C1 segment of cervical spinal cord (tissue), 14 donors: ENCODE measurements at places on chromosomes 6 and 20.

DNA sequence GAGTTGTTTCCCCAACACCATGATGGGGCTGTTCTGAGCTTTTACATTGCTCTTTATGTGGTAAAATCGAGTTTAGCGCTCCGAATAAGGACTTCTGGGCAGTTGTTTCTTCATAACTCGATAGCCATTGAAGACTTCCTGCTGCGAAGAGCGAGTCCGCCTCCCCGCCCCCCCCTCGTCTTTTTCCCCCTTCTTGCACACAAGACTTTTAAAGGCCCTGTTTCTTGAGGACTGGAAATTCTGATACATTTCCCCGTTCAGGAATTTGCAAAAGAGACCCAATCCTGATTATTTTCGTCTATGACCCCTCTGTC is 1.5 kb upstream of the CITED2 start:
- no peak for DNase-seq

GRCh38 chr20:11260611-11261010 is 586.8 kb upstream of the JAG1 start:
- no peak for DNase-seq

GRCh38 chr6:7742223-7742785 is 16.4 kb downstream of the BMP6 start:
- no peak for DNase-seq

GRCh38 chr6:46690141-46690755 is 2.6 kb downstream of the TDRD6 start:
- no peak for DNase-seq

DNA sequence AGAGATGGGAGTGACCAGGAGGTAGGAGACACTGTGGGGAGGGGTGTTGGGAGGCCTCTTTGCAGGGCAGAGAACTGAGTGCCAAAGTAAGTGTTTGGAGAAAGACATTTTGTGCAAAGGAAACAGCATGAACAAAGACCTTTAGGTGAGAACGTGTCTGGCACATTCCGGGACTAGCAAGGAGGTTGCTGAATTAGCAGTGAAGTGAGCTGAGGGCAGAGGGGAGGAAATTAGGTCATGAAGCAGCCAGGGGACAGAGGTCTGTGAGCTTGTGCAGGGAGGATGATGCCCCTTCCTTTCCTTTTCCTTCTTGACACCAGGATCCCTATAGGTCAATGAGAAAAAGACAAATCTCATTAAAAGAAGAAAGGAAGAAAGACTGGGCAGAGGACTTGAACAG is 21.4 kb upstream of the AHCY start:
- no peak for DNase-seq

- no peak for DNase-seq
Observed at GRCh38 chr20:37567671-37568588, 40.3 kb upstream of the BLCAP start.

DNA sequence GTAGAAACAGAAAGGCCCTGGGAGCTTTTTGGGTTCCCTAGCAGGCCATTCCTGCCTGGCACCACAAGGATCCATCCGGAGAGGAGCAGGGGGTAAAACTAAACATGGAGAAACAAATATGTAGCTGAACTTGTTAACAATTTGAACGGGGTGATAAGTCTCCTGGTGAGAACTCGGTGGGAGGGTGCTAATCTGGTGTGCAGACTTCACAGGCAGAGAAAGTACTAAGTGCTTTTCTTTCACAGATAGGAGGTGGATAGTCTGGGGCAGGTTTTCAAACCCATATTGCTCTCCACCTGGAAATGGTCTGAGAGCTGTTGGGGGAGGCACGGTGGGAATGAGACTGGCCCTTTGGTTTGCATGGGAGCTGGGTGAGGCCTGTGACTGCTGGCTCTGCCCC is 196.3 kb upstream of the FUT9 start:
- no peak for DNase-seq

GRCh38 chr6:47478233-47479139 is 897 bp downstream of the CD2AP start:
- DNase-seq = peak; percentile 71

- no peak for DNase-seq
Observed at GRCh38 chr20:37421060-37421905, 75.3 kb downstream of the SRC start.

DNA sequence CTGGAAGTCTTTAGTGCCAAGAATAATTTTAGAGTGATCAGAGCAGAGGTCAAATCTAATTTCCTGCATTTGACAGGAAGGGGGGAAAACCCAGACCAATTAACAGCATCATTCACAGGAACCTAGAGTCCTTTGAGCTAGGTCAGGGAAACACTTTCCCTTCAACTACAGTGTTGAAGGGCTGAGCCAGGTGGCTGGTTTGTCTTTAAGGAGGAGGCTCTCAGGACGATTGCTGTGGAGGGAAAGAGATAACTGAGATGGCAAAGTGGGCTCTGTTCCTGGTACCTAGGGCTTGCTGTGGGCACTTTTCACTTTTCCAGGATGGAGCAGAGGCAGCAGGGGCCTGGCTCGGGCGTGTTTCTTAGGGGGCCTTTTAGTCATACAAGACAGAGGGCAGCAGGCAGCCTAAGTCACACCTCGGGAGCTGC is 111.9 kb downstream of the SCML4 start:
- DNase-seq = no peak

GRCh38 chr6:146315381-146316174 is 228.1 kb upstream of the RAB32 start:
- DNase-seq = no peak

- no peak for DNase-seq
Observed at GRCh38 chr6:16440636-16441212, 202.3 kb downstream of the GMPR start.

- no peak for DNase-seq
Observed at GRCh38 chr6:279341-280029, 12.8 kb upstream of the DUSP22 start.
